ENCODE measurements at places on chromosomes 5 and 9.

GRCh38 chr5:69206528-69207190, 17.3 kb downstream of the CENPH start:
- DNase-seq, result no peak

DNA sequence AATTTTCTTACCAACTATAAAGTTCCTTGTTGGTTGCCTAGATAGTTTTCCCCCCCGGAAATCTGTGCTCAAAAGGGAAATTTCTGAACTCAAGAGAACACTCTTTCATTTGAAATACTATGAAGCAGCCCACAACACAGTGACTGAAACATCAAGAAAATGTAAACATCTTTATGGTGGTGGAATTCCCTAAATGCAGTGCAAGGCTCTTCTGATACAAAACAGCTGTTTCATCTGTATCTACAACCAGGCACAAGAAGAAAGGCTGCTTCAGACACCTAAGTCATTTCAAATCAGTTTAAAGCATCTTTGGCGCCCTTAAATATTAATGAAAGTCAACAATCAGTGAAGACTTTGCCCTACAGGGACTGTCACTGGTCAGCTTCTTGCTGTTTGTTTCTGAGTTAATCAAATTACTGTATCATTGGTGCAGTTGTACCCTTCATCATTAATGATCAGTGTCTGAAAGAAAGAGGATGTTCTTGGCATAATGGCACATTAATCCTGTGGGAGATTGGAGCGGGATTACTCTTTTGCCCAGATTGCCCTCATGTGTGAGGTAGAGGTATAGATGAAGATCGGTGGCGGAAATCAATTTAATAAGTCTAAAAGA, 947.0 kb downstream of the NR2F1-AS1 start:
- DNase-seq, result no peak

GRCh38 chr9:83340451-83340850, 197.8 kb downstream of the FRMD3 start:
- DNase-seq, result no peak

GRCh38 chr9:32603914-32604852, 31.2 kb upstream of the NDUFB6 start:
- DNase-seq, result no peak

DNA sequence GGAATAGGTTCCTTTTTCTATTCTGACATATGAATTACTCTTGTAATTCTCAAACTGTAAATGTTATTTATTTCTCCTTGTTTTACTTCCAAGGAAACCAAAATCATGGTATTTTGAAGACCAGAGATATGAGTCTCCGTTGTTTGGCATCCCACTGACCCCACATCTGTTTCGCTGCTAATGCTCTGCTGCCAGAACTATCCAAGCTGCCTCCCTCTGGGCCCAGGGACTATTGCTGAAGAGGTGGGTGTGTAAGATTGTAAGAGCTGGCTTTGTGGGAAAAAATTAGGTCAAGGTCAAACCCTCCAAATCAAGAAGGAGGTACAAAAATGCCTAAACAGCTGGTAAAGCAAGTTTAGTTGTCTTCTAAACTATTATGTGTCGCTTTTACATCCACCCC, 129.4 kb upstream of the MYO10 start:
- DNase-seq, result no peak

- DNase-seq, result no peak
Measured at GRCh38 chr5:96391921-96392320, 41.1 kb downstream of the PCSK1 start.

GRCh38 chr5:107700481-107700880, 29.7 kb upstream of the EFNA5 start:
- no peak for DNase-seq

DNA sequence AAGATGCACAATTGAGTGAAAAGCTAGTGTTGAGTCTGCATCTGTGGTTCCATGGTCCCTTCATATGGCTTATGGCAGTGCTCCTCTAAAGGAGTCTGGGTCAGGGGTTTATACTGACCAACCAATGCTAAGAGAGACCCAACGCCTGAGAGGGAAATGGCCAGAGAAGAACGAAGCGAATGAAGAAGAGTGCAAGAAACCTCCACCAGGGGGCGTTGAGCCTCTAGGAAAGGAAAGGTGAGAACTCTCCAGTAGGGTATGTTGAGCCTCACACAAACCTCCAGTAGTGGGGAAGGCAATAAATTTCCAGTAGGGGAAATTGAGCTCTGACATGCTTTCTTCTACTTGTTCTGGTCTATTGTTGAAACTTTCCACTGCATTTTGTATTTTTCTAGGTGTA, 470.6 kb downstream of the PRDM9 start:
- DNase-seq, result peak; percentile 22

DNA sequence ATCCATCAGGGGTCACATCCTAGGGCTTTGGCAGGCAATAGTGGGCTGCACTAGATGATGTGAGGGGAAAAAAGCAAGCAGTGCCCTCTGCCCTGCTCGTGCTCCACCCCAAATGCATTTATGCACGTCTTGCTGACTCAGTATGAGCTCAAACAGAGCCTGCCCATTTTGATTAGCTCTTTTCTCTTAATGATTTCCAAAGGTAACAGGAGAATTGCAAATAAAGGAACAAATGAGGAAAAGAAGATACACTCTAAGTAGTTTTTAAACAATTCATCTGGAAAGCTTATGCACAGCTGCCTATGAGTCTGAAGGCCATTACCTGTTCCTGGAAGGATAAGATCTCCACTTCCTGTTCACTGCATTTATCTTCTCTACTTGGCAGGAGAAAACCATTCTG, 364.2 kb downstream of the TMEM232 start:
- DNase-seq, result no peak

- no peak for DNase-seq
Measured at GRCh38 chr9:124725068-124725452, 46.1 kb downstream of the NR6A1 start.

GRCh38 chr5:143484601-143485000, 81.1 kb upstream of the NR3C1 start:
- DNase-seq, result no peak

DNA sequence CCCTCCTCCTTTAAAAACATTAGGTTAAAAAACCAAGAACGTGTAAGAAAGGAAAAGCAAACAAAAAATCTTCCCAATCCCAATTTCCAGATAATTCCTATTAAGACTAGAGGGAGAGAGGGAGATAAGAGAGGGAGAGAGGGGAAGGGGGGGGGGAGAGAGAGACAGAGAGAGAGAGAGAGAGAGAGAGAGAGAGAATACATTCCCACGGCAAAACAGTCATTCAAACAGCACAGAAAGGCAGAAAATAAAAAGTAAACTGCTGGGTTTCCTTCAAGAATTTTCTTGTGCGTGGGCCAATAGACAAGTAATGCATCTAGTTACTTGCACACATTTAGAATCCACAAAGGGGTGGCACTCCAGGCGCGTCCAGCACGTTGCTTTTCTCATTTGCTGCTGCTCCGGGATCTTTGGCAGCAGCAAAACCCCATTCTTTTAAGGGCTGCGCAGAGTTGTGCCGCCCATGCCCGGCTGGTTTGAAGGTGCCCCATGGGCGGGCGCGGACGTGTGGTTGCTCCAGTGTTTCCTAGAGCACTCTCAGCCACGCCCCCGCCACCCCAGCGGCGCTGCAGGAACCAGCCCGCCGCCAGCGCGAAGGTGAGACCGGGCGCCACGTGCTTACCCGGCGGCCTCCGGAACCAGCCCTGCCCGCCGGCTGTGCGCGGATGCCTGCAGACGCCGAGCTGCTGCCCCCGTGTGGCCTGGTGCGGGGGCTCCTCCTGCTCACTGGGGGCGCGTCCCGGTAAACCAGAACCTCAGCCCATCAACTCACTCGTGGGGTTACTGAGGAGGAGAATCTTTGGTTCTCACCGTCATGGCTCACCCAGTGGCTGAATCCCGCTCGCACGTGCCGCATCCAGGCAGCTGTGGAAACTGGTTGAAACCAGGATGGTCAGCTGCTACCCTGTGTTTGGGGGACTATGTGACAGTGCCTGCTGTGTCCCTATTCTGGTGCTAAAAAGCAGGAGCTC, 44.6 kb downstream of the STC2 start:
- DNase-seq, result peak; percentile 83

GRCh38 chr5:45779874-45780671, 83.9 kb upstream of the HCN1 start:
- DNase-seq, result no peak

- no peak for DNase-seq
Measured at GRCh38 chr5:119878712-119879111, 249.4 kb downstream of the FAM170A start.

DNA sequence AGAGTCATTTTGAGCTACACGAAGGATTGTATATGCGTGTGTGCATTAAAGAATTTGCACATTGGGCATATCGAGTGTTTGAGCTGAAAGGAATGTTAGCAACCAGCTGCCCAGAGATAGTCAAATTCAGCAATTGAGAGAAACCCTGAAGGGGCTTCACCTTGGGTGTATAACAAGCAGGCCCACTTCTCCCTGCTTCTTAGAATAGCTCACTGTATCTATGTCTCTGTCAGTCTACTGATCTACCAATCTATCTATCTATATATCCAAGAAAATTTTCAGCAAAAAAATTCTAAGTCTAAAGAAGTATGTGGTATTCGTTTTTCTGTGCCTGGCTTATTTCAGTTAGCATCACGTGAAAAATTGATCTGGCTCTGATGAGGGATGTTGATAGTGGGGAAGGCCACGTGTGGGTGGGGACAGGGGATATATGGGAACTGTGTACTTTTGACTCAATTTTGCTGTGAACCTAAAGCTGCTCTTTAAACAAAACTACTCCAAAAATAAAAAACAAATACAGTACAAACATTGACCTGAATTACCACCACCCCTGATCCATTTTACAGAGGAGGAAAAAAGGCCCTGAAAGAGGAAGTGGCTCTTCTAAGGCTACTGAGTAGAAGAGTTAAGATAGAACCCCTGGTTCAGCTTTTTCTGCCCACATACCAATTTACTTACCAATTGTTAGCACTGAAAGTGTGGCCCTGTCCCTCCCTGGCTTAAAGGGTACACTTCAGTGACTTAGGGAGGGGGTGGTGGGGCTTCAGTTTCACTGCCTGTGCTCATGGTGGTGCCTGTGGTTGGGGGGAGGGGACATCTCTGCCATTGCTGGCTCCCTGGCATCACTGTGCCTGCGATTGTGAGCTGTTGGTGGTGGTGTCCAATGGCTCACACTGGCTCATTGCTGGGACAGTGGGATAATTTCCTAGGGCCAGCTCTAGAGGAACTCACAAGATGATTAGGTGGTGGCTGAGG, 141.8 kb downstream of the DOCK2 start:
- no peak for DNase-seq

DNA sequence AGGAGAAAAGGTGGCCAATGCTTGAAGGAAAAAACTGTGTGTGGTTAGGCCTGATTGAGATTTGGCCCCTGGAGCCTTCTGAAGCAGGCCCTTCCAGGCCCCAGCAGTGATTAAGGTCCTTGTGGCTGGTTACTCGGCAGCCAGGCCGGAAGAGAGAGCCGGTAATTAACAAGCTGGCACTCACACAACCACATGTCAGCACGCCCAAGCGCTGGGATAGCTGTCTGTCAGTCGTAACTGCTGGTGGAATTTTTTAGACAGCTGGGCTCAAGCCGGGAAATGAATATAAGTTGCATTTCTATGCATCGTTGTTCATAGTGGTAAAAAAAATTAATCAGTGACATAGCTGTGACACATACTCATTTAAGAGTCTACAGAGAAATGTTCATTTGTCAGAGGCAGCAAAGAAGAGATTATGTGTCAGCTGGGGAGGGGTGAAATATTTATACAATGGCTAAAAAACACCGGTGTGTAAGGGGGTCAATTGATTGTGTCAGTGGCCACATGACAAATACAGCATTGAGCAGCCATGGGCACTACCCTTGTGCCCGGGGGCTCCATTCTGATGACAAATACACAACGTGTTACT, 13.7 kb upstream of the ARAP3 start:
- no peak for DNase-seq

DNA sequence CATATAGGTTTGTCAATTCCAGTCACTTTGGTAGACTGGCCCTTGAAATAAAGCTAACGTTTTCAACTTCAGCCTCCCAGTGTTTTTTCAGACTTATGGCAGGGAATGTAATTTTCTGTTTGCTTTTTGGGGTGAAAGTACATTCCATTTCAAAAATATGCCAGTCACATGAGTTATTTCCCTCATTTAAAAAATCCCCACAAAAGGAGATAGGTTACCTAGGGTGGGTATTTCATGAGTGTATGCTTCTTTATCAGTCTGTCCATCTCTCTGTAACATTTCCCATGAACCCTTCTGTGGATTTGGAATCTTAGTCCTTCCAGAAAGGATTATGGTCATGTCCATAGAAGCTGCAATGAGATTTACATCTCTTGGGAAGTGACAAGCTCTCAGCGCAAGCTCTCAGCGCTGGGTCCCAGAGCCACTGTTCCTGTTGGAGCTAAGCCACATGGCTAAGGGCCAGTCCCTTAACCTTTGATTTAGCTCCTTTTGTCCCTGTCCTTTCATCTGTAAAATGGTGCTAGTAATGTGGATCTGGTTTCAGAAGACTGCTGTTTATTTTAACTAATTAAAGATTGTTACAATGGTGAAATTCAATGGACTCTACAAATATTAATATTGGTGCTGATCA, 294.9 kb downstream of the NR3C1 start:
- DNase-seq, result no peak

- no peak for DNase-seq
Measured at GRCh38 chr5:9490494-9491097, 55.3 kb downstream of the SEMA5A start.

GRCh38 chr5:18526792-18527405, 892.6 kb downstream of the TAF11L14 start:
- DNase-seq, result no peak

- no peak for DNase-seq
Measured at GRCh38 chr5:175773534-175774070, 97.8 kb upstream of the CPLX2 start.

- no peak for DNase-seq
Measured at GRCh38 chr9:127130661-127131538, 8.5 kb upstream of the ANGPTL2 start.

DNA sequence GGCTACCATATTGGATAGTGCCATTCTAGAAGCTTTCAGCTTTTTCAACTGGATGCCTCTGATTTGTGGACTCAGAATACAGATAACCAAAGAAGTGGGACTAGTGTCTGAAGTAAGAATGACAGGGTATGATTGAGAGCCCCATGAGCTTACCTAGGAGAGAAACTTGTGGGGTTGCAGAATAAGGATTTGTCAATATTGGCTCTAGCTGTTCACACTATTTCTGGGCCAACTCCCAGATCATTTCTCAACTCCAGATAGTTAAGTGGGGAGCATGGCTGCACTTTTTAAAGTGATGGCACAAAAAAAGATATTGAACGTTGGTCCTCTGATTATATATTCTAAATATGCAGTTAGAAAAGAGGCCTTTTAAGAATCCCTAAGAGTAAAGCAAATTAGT, 252.1 kb downstream of the DOCK8 start:
- DNase-seq, result no peak

- DNase-seq, result no peak
Measured at GRCh38 chr9:73133022-73133651, 18.5 kb upstream of the ANXA1 start.
